Stimulated activated CD4-positive, alpha-beta T cell treated with anti-CD3 and anti-CD28 coated beads, TNF-alpha, amount 100 ng/mL, for 1 hour (primary cell): ENCODE measurements at places on chromosomes 12 and 14.

DNA sequence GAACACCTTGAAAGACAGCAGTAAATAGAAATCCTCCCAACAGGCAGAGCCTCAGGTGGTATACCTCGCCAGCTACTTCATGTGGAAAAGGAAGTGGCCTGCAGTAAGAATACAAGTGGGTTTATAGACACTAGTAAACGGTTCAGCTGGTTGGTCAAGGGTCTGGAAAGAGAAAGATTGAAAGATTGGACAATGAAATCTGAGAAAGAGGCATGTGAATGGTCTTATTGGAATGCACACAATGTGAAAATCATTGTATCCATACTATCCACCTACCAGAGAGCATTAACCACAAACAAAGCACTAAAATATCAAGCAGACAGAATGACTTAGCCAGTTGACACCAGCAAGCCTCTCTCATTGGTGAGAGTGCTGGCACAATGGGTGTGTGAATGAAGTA, 98.2 kb downstream of the SSPN start:
- DNase-seq = no peak

GRCh38 chr12:19203013-19203412, 73.5 kb downstream of the PLEKHA5 start:
- DNase-seq = no peak

DNA sequence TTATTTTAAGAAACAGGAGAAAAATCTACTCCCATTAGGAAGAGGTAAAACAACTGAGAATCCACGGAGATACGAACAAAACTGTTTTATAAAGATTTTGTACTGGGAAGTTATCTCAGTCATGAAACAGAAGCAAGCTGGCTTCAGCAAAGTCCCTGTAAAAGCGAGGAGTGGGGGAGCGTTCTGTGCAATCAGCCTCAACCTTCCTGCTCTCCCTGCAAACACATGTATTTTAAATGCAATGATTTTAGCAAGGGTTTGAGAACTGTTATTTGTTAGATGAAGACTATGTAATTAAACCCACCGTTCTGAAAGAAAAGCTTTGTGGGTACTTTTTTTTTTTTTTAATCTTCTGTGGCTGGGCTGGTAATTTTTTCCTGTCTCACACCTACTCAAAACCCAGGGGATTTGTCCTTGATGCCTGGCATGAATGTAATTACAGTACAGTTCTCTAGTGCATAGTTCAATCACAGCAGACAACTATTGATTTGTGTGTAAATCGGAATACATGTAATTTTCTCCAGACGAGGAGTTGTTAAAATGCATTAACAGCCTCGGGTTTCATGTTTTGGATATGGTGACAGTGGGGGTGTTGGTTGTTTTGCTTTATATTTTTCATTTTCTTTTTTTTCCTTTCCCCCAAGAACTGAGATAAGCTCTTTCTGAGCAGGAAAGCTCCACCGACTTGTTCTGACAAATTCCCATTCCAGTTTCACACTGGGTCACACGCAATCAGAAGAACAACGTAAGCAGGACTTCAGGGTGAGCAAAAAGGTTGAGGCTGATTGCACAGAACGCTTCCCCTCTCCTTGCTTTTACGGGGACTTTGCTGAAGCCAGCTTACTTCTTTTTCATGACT, 153.6 kb downstream of the PHLDA1 start:
- no peak for DNase-seq

GRCh38 chr12:23729359-23729758, 220.1 kb downstream of the SOX5 start:
- DNase-seq = no peak
